ENCODE measurements at places on chromosomes 2 and 18.
A peak's percentile ranks its signal among the peaks of the same experiment; 100 is the strongest.

- DNase-seq = no peak
Observed at GRCh38 chr2:196162586-196163175, 8.7 kb downstream of the STK17B start.

DNA sequence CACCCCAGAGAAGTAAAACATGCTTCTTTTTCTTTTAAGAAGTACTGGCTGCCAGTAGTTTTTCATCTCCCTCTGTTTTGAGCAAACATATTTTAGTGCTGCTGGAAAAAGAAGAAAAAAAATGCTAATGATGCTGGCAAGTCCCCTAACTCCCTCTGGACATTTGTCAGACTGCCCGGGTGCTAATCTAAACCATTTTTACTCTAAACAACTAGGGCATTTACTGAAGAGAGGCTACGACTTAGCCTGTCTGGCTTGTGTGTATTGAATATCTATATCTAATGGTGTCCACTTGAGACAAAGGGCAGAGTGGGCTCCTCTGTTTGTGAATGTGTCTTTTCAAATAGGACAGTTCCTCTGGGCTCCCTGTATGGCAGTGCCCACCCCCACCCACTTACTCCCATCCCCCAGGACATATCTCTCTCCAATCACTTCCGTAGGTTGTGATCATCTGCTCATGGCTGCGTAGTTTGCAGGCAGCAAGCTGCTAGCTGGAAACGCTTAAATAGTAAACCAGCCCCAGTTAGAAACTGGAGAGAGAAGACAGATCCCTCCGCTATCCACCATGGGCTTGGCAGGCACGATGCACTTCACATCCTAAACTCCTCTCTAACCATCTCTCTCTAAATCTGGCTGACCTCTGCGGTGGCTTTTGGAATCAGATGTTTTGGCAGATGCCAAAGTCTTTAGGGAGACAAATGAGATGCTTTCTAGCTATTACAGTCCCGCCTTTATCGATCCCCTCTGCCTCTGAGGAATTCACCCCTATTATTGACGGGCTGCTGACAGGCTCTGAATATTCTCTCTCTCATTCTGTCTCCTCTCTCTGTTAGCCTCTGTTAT lies 58.3 kb downstream of the DOCK10 start:
- peak; percentile 68 for DNase-seq

DNA sequence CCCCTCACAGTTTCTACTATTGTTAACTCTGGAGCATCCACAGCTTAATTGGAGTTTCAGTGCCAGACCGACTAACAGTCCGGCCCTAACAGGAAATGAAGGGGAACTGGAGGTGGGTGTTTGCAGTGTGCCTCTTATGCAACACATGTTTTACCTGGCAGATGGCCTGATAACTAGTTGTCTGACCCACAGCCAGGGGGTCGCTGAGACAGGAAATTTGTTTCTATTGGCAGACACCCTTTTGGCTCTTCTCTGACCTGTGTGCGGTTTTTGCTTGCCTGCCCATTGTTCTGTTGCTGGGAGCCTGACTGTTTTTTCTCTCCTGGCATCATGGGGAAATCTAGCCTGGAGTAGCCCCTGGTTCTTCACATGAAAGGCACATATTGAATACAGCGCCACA lies 1329.8 kb downstream of the DSC3 start:
- peak; percentile 3 for DNase-seq

GRCh38 chr18:3538456-3538855 lies 88.5 kb downstream of the TGIF1 start:
- peak; percentile 40 for DNase-seq

DNA sequence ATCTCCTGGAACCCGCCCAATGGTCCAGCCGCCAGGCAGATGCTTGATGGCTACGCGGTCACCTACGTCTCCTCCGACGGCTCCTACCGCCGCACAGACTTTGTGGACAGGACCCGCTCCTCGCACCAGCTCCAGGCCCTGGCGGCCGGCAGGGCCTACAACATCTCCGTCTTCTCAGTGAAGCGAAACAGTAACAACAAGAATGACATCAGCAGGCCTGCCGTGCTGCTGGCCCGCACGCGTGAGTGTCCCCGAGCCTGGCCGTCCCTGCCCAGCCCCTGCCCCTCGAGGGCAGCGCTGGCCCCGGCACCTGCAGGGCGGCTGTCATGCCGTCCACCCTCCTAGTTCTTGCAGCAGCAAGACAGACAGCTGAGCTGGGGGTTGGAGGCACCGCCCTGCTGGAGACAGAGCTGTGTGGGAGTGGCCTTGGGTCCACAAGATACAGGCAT lies 36.7 kb downstream of the MTERF4 start:
- DNase-seq = no peak

DNA sequence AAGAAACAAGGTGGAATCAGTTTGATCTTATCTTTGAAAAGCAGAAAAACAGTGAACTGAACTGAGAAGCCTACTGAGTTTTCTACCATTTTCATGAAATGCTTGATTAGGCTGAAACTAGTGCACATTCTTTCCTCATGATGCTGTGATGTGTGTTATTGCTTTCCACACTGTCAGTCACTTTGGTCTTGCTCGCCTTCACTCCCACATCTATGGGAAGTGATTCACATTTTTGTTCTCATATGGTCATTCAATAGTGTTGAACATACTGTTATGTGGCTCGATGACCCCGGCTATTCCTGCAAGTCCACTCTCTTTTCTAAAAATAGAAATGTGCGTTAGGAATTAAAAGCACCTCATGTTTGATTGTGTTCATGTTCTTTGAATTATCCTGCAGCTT lies 129.7 kb downstream of the TGIF1 start:
- DNase-seq = peak; percentile 98

GRCh38 chr18:12420821-12421421 lies 13.2 kb downstream of the PRELID3A start:
- DNase-seq = no peak

GRCh38 chr18:59383851-59384250 lies 24.8 kb upstream of the LMAN1 start:
- DNase-seq = no peak

DNA sequence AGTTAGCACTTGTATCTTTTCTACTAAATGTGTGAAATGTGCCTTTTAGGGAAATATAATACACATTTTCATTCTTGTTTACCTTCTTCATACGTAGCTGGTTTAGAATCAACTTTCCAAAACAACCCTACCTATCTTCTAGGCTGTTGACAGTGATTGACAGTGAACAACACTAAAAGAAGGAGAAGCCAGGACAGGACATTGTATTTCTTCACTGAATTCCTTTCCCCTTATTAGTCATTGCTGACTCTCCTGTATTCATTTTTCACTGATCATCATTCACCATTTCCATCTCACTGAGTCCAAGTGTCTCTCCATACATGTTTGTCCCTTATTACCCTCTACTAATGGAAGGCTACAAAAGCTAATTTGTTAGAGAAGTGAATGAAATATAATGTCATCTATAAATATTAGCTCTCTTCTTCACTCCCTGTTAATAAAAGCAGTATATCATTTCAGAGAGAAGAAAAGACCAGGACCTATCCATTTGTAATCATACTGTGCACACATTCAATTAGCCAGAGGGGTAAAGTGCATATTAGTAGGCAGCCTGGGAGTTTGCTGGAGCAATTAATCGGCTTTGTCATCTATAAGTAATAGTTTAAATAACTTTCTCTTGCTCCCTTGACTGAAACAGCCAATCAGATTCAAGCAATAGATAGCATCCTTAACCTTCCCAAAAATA lies 192.5 kb upstream of the FOSL2 start:
- DNase-seq = peak; percentile 20

- DNase-seq = no peak
Observed at GRCh38 chr2:213148572-213149261, 2.7 kb downstream of the IKZF2 start.

DNA sequence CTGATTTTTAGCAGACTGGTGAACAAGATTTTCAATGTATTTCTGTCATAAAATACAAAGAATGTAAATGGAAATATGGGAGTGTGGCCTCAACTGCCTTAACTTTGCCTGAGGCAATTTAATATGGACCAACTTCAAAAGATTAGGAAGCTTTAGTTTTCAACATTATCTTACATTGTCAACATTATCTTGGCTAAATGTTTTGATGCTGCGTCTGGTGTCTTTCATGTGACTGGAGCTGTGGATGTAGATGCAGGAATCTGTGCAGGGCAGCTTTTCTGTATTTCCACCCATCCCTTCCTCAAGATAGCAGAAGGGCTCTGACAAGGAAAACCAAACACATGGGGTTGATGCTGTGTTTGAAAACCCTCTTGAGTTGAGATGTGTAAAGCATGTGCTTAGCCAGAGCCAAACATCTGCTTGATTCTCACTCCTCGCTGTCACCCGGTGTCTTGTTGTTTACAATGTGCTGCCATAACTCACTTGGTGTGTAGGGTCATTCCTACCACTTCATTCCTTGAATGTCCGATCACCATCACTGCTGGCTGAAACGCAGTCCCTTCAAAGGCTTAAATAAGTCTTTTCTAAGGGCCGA lies 33.0 kb downstream of the COPS8 start:
- DNase-seq = peak; percentile 48

DNA sequence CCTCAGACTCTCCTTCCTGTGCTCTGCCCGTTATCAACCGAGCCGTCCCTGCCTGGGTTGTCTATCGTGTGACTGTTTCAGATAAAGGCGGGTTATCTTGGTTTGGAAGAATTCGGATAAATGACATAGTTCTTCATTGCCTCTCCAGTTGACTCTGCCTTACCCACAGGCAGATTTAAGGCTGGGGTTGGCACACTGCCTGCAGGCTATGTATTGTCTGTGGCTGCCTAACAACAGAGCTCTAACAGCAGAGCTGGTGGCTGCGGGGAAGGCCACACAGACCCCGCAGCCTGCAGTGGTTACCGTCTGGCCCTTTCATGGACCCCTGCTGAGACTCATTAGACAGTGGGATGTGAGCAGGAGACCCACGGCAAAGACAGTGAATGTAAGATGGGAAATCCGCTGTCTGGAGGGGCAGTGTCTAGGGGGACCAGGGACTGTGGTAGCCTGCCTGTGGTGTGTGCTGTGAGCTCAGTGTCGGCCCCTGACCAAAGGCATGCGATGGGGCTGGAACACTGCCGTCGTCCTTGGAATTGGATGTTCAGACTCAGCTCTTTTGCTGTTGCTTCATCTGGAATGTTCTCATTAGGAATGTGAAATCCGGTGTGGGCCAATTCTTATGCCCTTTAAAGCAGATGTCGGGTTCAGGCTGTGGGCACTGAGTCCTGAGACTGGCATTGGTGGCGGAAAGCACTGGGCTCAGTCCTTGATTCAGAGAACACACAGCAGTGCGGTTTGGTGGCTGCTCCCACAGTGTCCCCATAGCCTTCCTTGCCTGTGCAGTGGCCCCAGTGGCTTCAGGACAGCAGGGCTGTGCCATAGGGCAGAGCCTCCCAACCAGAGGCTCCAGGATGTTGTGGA lies 44.5 kb downstream of the SH3RF3 start:
- peak; percentile 79 for DNase-seq

GRCh38 chr2:142586693-142587580 lies 290.5 kb upstream of the KYNU start:
- DNase-seq = no peak

GRCh38 chr18:58792086-58792485 lies 72.6 kb upstream of the ZNF532 start:
- no peak for DNase-seq

- no peak for DNase-seq
Observed at GRCh38 chr2:169822036-169822435, 2.7 kb downstream of the METTL5 start.

- DNase-seq = peak; percentile 98
Observed at GRCh38 chr2:201696151-201696659, 2.2 kb downstream of the MPP4 start.

DNA sequence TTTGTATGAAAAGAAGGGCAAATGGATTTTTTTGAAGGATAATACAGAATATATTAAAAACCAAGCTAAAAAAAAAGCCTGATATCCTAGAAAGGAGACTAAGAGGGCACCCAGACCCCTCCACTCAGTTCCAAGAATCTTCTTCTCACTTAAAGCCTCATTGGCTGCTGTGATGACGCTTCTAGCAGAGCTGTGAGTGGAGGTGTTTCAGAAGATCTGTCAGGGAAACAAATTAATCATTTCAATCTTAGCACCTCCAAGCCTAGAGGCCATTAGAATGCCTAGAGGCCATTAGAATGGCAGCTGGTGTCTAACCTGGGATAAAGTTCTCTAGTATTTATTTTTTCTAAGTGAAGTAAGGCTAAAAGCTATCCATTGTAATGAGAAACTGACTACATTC lies 164.2 kb upstream of the TMEM200C start:
- no peak for DNase-seq

- DNase-seq = peak; percentile 30
Observed at GRCh38 chr2:63432373-63432772, 155.9 kb downstream of the WDPCP start.

Data from fibroblast of mammary gland (primary cell).